ENCODE measurements at places on chromosomes 12 and 14.

DNA sequence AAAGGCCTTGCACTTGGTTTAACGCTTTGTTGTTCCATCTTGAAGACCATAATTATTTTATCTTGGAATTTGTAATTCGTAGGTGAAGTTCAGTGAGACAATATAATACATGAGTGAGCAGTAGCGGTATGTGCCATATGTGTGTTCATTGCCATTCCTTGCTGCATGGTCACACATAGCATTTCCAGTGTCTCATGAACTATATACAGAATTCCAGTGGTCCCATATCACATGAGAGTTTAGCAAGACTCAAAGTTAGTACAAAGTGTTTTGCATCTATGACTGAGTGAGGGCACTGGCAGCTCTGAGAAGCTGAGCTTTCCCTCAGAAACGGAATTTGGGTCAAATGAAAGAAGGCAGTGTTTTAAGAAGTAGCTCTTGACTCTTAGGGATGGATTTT lies 359.8 kb downstream of the FOXG1 start:
- no peak for DNase-seq

DNA sequence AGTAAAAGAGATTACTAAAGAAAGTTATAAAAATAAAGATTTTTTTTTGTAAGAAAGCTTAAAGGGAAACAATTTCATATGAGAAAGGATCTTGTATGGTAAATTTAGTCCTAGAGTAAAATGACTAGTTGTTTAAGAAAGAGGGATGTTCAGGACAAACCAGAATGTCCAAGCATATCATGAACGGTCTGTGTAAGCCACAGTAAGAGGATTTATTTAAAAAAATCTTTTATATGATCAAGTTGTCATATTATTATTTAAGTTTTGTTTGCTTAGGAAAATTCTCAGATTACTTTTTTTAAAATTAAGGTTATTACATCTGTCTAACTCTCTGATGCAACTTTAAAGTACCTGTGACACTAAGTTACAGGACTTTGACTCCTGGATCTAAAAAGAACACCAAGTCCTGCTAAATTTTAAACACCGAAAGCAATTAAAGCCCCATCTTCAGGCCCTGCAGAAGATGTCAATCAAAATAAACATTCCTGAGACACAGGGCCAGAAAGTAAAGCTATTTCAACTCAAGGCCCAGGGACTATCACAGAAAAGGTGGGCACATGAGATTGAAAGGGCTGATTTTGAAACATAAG lies 17.3 kb upstream of the CCDC196 start:
- DNase-seq: no peak

DNA sequence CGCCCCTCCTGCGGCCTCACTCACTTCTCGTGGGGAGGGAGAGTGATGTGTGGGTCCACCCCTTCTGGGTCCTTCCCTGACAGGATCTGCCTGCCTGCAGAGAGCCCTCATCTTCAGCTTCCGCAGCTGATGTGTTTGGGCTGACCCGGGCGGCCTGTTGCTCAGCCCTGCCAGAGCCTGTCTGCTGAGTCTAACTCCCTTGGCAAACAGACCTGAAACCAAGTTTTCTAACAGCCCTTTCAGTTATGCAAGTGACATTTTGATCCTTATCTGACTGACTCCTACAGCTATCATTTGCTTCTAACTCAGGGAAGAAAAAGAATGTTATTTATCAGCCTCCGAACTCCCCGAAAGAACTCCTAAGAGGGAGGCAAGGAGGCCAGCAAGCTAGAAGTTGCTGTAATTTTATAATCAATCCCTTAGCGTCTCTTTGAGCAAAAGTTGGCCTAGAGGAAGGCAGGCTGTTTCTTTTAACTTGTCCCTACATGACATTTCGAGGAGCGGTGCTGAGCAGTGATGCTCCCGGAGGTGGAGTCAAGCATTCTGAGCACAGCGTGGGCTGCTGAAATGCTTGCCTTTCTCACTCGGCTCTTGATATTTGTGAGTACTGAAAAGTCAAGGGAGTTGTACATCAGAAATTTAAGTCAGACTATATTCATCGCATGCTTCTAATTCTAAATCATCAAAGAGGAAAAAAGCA lies 31.5 kb upstream of the CACNA2D4 start:
- DNase-seq: no peak

- no peak for DNase-seq
Observed at GRCh38 chr14:103273145-103273744, 60.8 kb upstream of the EIF5 start.

DNA sequence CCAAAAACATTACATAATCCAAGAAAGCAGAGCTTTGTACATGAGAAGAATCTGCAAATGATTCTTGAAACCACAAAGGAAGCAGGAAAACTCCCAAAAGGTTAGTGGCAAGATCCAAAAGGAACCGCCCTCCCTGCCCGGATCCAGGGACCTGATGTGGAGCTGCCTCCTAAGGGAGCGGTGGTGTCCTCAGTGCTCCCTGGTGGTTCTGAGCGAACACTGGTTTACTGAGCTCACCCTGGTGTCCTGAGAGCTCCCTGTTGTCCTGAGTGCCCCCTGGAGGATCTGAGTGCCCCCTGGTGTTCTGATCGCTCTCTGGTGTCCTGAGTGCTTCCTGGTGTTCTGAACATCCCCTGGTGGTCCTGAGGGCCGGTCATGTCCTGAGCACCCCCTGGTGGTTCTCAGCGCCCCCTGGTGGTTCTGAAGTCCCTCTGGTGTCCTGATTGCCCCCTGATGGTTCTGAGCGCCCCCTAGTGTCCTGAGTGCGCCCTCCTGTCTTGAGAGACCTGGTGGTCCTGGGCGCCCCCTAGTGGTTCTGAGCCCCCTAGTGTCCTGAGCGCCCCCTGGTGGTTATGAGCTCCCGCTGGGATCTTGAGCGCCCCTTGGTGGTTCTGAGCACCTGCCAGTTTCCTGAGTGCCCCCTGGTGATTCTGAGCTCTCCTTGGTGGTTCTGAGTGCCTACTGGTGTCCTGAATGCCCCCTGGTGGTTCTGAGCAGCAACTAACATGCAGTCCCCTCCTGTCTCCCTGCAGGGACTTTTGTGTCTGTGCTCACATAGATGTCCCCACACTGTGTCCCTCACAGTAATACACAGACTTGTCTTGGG lies 891.1 kb downstream of the TMEM121 start:
- DNase-seq: no peak

Measured in fibroblast of skin of right quadriceps (primary cell).